ENCODE measurements at places on chromosomes 12 and 14. TPM values are rescaled to one million over a fixed set of nuclear protein-coding genes. Genes with fewer than 3 reads are reported as not detected.

ANKRD52 gene
- 27.5 TPM for total RNA-seq

DPF3 gene
- 4.2 TPM for total RNA-seq

CD69 gene
- 1.8 TPM for total RNA-seq

PARP2 gene
- 11.4 TPM for total RNA-seq

Data from vein endothelial cell (primary cell).